ENCODE measurements at places on chromosomes 5 and 9.

GRCh38 chr5:136034984-136035383, 6.2 kb downstream of the TGFBI start:
- DNase-seq: no peak
- H3K27ac ChIP-seq: no peak overlapping the region
- H3K4me1 ChIP-seq: peaks cover 2% of the 10 kb centered on the region
- peaks cover 2% of the 10 kb centered on the region for H3K27me3 ChIP-seq
- H3K4me3 ChIP-seq: no peak overlapping the region

GRCh38 chr9:127444921-127445850, 6.0 kb downstream of the RPL12 start:
- no peaks in the 10 kb centered on the region for H3K4me1 ChIP-seq
- peaks cover 78% of the 10 kb centered on the region for H3K36me3 ChIP-seq
- no peak overlapping the region for H3K27ac ChIP-seq
- no peaks in the 10 kb centered on the region for H3K27me3 ChIP-seq

DNA sequence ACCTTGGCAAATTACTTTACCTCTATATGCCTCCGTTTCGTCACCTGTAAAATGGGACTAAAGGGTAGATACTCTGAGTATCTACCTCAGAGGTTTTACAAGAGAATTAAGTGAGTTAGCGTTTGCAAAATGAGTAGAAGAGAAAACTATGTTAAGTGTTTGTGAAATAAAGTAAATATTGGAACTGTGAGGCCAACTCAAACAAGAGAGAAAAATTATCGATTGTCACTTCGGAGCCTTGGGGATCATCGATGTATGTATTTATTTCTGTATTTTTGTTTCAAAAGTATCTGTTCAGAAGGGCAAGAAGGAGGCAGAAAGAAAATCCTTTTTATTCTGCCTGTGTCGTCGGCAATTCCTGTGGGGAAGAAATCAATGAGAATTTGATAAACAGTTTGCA, 25.8 kb upstream of the C5orf58 start:
- no peak for DNase-seq
- H3K27me3 ChIP-seq: no peaks in the 10 kb centered on the region
- H3K4me1 ChIP-seq: no peaks in the 10 kb centered on the region
- H3K36me3 ChIP-seq: no peaks in the 10 kb centered on the region

- H3K4me3 ChIP-seq: no peak overlapping the region
- no peak overlapping the region for H3K27ac ChIP-seq
- H3K36me3 ChIP-seq: no peaks in the 10 kb centered on the region
- H3K27me3 ChIP-seq: peaks cover 5% of the 10 kb centered on the region
Measured at GRCh38 chr9:133604214-133604613, 5.0 kb downstream of the FAM163B start.

DNA sequence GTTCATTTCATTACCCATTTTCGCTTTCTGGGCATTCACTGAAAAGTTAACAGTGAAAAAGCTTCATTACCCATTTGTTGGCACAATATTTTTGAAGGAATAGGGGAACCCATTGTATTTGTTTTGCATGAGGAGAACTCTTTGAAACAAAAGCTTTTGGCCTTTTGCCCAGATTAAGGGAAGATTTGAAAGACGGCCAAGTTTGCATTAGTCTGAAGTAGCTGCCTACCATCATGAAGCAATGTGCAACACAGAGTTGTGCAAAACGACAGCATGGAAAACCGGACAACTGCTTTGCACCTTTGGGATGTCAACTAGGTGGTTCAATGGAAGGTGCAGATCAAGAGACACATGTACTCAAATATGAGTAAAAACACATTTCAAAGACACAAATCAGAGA, 84.9 kb downstream of the TRPM3 start:
- H3K4me3 ChIP-seq: no peak overlapping the region
- no peaks in the 10 kb centered on the region for H3K36me3 ChIP-seq
- H3K27me3 ChIP-seq: no peaks in the 10 kb centered on the region
- no peak for DNase-seq
- H3K4me1 ChIP-seq: no peaks in the 10 kb centered on the region

DNA sequence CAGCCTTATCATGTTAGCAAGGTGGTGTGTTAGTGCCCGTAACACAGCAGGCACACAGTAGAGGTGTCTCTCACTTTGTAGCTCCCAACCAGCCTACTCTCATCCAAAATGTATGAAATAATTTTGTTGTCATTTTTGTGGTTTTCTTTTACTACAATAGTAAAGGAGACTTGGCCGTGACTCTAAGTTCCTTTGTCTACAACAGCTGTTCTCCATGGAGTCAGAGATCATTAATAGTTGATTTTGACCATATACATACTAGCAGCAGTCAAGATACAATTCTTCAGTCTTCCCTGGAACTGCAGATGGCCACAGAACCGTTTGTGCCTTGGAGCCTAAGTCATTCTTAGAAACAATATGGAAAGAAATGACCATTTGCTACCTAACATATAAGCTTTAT, 567.1 kb downstream of the TLR4 start:
- H3K27me3 ChIP-seq: no peaks in the 10 kb centered on the region
- no peak overlapping the region for H3K4me3 ChIP-seq
- no peak overlapping the region for H3K27ac ChIP-seq
- H3K4me1 ChIP-seq: no peaks in the 10 kb centered on the region

DNA sequence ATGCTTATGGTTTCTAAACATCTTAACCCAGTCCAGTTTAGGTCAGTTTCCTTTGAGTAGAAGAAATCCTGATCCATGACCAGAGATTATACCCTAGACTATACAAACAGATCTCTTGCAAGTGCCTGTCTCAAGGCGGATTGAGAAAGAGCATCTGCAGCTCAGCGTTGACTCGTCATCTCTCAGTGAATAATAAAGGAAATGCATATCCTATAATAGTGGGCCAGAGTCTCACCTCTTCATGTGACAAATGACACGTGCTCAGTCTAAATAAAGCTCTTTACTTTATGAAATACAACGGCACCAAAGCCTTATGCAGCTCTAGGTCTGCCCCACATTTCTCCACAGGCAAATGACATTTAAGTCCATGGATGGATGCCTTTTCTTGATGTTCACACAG, 179.4 kb upstream of the NR3C1 start:
- DNase-seq: no peak
- H3K4me1 ChIP-seq: no peaks in the 10 kb centered on the region
- no peaks in the 10 kb centered on the region for H3K27me3 ChIP-seq
- H3K36me3 ChIP-seq: no peaks in the 10 kb centered on the region
- H3K4me3 ChIP-seq: no peak overlapping the region

All from H1 (cell line).